ENCODE measurements at places on chromosomes 11 and 22.

GRCh38 chr11:26621132-26621531 is 49.1 kb upstream of the MUC15 start:
- no peak for DNase-seq

DNA sequence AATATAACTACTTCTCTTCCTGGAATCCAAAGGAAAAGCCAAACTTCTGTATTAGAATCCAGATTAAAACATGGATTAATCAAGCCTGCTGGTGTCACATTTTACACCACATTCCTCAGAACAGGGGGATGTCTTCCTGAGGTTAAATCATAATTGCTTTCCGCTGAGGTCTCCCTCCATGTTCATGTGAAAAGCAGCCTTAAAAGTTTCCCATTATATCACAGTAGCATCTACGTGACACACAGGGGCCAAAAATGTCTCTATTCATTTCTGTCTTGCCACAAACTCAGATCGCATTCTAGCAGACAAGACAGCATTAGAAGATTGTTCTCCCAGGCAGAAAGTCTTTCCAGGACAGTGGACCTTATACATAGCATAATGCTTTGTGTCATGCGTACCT is 788.7 kb downstream of the OPCML start:
- no peak for DNase-seq

- no peak for DNase-seq
These were observed 90.9 kb downstream of the PDHX start for GRCh38 chr11:35007277-35007676.

GRCh38 chr11:35138943-35139721 is at the start of gene CD44:
CD44 (plus strand) TSS chr11:35139171; CDS start chr11:35139304, 133 bp downstream.
- DNase-seq, result peak; percentile 40

GRCh38 chr11:94302776-94303175 is 1.6 kb upstream of the IZUMO1R start:
- no peak for DNase-seq
